Suprapubic skin (tissue), 4 donors: ENCODE measurements at places on chromosomes 7 and 10.

GRCh38 chr7:107605218-107605815 is 25.3 kb downstream of the BCAP29 start:
- DNase-seq: no peak

DNA sequence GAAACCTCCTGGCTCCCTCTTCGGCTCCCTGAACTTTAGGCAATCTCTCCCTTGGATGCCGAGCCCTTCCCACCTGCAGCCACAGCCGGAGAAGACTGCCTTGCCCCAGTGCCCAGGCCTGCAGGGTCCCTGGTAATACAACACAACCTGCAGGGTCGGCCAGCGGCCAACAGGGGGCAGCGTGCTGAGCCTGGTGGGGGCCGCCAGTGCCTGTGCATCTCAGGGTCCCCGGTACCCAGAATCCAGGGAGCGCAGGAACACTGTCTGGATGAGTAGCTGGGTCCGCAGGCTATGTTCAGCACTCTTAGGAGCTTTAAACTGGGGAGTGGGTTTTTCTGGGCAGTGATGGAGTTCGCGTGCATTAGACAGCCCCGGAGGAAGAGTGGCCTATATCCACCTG is 17.5 kb upstream of the C10orf71 start:
- peak; percentile 47 for DNase-seq

DNA sequence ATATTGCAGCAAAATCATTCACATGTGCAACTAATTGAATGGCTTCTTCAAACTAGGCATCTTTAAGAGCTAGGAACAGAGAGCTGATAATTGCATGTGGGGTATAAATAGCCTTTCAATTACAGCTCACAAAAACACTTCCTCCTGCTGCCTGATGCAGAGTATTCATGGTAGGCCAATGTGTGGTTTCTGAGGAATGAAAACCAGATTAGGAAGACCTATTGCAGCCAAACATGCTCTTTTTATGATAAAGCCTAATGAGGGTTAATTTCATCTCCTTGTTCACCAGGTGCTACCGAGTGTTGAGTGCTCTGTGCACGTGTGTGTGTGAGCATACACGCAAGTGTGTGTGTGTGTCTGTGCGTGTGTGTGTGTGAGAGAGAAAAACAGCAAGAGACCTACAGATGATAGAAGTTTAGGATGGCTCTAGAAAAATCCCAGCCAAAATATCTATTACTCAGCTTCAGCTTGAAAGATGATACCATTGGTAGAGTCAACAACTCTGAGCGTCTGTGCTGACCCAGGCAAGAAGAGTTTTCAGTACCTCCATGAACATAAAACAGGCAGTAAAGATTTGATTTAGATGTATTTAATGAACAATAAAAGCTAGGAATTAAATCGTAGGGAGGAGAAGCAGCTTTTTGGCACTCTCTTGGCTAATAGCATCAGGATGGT is 448.5 kb upstream of the ANKRD30A start:
- no peak for DNase-seq

- DNase-seq: no peak
Measured at GRCh38 chr10:86401588-86402282, 35.1 kb upstream of the GRID1 start.

GRCh38 chr7:136937436-136937835 is 69.0 kb downstream of the CHRM2 start:
- no peak for DNase-seq

- no peak for DNase-seq
Measured at GRCh38 chr10:119908166-119908565, 15.6 kb downstream of the SEC23IP start.

GRCh38 chr7:139673230-139673629 is 104.6 kb downstream of the HIPK2 start:
- no peak for DNase-seq

- no peak for DNase-seq
Measured at GRCh38 chr7:132177708-132178401, 398.4 kb downstream of the PLXNA4 start.

GRCh38 chr7:70667406-70667805 is 464.5 kb upstream of the GALNT17 start:
- DNase-seq: no peak

GRCh38 chr10:100766693-100767421 is 21.5 kb downstream of the PAX2 start:
- no peak for DNase-seq

- DNase-seq: no peak
Measured at GRCh38 chr10:58925381-58925780, 251.1 kb upstream of the PHYHIPL start.

DNA sequence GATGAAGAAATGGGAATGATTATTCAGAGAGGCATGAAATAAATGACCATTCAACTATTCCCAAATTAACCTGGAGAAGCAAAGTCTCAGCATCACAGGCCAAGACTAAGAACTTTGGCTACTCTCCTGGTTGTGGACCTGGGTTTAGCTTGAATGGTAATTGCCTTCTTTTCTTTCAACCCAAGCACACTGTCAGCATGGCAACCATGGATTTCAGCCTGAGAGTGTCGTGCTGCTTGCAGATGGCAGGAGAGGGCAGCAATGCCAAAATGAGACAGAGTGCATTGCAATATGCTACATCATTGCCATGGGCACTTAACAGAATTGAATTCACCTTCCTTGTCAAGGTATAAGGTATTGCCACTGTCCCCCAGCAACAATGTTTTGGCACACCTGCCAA is 767.2 kb downstream of the REEP3 start:
- no peak for DNase-seq

DNA sequence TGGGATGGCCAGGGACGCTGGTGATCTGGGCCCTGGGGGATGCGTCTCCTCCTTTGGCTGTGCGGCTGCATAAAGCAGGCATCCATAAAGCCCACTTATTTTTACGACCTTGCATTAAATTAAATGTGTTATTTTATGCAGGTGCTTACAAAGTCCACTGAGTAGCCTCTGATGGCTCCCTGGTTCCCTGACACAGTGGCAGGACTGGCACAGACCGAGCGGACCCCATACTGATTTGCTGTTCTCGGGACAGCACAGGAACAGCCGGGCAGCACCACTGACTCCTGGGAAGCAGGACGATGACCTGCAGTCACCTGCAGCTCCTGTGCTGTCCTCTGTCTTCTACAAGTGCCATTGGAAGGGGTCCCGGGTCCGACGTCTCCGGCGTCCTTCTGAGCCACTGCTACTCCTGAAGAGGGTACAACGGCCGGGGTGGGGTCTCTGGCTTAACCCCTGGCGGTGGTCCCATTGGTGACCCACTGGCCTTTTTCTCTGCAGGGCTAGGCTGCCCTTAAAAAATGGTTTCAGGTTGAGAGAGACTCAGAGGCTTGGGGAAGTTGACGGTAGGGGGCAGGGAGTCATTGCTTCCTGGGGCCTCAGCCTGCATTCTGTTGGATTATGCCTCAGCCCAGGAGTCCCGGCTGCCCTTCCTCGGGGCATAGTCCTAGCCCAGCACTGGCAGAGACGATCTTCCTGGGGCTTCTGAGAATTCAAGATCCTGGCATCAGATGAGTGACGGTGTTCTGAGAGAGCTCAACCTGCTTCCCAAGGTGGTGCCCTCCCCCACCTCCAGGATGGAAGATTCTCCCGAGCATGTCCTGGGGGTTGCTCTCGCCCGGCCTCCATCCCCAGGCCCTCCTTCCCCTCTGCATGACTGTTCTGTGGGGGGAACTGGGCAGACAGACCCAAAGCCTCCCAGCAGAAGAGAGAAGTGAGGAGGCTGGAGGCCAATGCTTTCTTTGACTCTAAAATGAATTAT is 330.1 kb downstream of the ADARB2 start:
- no peak for DNase-seq

DNA sequence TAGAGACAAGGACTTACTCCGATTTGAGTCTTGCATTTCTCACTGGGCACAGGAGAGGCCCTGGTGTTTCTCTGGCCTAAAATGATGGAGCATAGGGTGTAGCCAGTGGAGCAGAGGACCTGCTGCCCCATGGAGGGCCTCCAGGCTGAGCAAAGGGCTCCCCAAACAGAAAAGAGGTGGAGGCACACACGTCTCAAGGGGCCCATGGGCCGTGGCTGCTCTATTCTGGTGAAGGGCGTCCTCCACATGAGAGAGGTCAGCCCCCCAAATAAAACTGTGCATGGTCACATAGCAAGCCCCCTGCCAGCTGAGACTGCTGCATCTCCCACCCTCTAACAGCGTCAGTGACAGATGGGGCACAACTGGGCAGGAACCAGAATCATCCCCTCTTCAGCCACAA is 41.4 kb downstream of the MYO1G start:
- no peak for DNase-seq

DNA sequence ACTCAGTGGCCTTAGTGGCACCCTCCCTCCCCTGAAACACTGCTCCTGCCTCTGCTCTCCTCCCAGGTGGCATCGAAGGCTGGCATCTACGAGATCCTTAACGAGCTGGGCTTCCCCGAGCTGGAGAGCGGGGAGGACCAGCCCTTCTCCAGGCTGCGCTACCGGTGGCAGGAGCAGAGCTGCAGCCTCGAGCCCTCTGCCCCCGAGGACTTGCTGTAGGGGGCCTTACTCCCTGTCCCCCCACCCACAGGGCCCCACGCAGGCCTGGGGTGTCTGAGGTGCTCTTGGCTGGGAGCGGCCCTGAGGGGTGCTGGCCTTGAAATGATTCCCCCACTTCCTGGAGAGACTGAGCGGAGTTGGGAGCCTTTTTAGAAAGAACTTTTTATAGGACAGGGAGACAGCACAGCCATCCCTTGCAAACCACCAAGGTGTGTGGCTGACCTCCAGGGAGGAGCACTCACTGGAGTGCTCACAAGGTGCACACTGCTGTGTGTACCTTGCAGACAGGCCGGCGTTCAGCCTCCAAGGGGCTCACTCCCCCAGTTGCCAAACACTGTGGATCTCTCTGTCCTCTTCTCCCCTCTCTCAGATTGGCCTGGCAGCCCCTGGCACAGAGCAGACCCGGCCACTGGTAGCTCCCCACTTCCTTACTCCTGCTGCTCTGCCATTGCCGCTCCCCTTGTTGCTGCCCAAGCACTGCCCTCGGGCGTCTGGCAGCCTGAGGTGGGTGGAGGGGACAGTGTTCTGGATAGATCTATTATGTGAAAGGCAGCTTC is 35.8 kb downstream of the PRF1 start:
- no peak for DNase-seq

DNA sequence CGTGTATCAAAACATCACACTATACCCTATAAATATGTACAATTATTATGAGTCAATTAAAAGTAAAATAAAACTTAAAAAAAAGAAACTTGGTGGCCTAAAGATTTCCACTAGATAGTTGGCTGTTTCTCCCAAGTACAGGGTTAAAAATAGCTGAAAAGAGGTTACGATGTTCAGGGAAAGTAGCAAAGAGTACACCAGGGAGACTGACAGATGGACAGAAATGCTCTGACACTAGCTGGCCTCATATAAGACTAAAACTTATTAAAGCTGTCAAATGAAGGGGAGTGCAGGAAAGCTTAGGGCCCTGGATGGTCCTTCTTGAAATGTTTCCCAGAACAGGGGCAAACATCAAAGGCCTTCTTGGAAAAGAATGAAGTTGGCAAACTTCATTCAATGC is 51.3 kb downstream of the TCAF1 start:
- DNase-seq: no peak

DNA sequence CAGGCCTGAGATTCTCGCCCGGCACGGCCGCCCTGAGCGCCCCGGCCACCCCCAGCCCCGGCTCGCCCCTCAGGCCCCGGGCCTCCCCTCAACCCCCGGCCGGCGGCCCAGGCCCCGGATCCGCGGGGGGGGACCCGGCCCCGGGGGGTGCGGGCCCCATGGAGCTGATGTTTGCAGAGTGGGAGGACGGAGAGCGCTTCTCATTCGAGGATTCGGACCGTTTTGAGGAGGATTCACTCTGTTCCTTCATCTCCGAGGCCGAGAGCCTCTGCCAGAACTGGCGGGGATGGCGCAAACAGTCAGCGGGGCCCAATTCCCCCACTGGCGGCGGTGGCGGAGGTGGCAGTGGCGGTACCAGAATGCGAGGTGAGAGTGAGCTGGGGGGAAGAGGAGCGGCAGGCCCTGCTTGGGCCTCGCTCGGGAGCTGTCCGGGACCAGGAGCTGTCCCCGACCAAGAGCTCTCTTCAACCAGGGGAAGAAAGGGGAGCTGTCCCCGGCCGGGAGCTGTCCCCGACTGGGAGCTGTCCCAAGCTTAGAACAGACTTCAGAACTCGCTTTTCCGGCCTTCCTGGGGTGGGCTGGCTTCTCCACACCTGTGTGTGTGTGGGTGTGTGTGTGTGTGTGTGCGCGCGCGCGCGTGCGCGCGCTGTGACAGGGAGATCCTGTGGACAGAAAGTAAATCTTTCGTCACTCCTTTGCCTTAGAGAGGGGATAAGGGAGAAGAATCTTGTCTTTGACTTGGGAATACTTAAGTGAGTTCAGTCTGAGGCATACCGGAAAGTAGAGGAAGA is 510 bp downstream of the ZSWIM8 start:
- DNase-seq: no peak

DNA sequence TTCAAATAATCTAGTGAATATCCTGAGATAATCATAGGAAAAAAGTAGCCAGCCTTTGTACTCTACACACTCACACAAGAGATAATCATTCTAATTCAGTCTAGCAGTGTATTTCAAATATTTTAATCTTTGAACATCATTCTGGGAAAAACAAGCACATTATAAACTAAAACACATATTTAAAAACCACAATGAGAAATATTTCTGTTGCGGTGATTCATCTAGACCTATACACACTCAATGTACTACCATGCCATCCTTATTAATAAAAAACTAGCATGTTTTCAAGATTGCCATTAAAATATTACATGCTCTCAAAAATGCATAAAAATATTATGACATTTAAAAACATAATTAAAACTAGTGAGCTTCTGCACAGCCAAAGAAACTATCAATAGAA is 11.8 kb downstream of the COG5 start:
- DNase-seq: no peak

DNA sequence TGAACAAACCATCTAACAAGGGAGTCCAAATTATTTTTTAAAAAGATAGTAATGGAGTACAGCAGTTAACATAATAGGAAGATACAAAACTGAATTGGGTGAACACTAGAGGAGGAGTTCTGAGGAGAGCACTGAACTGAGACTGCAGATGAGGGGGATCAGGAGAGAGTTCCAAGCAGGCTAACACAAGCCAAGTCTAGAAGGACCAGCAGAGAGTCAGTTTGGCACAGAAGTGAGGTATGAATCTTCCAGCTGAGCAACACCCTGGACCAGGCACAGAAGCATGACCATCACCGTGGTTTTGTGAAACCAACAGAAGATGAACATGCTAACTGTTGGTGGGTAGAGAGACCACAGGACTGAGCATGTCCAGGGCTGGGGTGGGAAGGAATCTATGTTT is 30.8 kb upstream of the PLCE1 start:
- no peak for DNase-seq

DNA sequence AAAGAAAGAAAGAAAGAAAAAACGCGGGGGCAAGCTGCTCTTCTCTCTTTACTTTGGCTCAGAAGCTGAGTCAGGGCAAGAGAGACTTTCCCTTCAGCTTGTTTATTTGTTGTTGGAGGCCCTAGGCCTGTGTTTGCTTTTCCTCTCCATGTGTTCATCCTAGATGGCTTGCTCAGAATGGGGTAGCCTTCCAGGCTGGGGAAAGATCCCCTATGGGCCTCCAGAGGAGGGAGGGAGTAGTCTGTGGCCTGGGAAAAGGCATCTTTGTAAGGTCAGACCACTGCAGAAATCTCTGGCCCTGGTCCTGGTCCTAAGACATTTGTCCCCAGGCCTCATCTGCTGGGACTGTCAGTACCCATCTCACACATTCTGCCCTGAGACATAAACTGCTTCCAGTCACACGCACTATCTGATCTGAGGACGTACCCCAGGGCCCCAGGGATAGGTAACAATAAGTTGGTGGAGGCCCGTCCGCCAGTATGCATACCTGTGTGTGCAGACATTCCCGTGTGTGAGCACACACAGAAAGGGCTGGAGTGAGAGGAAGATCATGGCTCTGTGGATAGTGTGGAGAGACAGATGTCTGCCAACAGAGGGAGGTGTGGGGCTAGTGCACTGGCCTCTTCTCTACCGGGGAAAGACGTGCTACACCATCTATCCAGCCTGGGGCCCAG is 4.9 kb upstream of the SCD start:
- no peak for DNase-seq
